Stimulated activated memory B cell treated with anti-CD40 and anti-IgM and Interleukin-4, amounts not matched to agents 10 μg/mL and 1 μg/mL and 100 μg/mL, for 72 hours (primary cell): ENCODE measurements at places on chromosomes 12 and 14.
A peak's percentile ranks its signal among the peaks of the same experiment; 100 is the strongest.

DNA sequence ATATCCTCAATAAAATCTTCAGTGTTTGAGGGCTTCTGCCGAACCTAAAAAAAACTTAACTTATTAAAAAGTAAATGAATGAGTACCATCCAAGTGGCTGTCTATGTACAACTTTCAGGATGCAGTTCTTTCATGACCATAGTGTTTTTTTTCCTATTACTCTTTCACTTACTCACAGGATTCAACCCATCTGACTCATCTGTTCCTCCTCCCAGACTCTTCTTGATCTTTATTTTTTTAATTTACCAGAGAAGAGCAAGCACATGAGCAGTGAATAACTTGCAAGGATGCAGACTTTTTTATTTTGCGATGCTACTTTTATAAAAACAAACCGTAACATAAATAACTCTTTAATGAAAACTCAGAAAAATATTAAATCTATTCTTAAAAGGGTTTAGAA lies 24.5 kb downstream of the RECQL start:
- no peak for ATAC-seq

DNA sequence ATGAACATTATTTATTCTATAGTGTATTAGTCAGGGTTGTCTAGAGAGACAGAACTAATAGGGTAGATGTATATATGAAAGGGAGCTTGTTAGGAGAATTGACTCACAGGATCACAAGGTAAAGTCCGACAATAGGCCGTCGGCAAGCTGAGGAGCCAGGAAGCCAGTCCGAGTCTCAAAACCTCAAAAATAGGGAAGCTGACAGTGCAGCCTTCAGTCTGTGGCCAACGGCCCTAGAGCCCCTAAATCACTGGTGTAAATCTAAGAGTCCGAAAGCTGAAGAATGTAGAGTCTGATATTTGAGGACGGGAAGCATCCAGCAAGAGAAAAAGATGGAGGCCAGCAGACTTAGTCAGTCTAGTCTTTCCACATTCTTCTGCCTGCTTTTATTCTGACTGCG lies 912.2 kb downstream of the FLRT2 start:
- ATAC-seq, result no peak

GRCh38 chr12:29578070-29578469 lies 80.6 kb upstream of the OVCH1 start:
- ATAC-seq, result no peak

DNA sequence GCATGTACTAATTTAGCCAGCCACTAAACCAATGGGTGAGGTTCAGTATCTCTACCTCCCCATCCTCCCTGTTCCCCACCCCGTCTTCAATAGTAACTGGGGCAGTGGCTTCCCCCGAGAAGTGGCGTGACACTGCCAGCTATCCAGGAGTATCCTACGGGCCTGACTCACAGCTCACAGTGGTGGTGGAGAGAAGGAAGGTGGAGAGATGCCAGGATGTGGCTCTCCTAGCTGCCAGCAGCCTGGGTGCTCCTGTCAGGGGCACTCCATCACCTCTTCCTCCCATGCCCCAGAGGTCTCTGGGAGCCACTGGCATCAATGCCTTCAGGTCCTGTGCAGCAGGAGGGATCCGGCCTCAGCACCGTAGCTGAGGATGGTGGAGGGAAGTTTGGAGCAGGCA lies 49.0 kb downstream of the TSPAN11 start:
- no peak for ATAC-seq

DNA sequence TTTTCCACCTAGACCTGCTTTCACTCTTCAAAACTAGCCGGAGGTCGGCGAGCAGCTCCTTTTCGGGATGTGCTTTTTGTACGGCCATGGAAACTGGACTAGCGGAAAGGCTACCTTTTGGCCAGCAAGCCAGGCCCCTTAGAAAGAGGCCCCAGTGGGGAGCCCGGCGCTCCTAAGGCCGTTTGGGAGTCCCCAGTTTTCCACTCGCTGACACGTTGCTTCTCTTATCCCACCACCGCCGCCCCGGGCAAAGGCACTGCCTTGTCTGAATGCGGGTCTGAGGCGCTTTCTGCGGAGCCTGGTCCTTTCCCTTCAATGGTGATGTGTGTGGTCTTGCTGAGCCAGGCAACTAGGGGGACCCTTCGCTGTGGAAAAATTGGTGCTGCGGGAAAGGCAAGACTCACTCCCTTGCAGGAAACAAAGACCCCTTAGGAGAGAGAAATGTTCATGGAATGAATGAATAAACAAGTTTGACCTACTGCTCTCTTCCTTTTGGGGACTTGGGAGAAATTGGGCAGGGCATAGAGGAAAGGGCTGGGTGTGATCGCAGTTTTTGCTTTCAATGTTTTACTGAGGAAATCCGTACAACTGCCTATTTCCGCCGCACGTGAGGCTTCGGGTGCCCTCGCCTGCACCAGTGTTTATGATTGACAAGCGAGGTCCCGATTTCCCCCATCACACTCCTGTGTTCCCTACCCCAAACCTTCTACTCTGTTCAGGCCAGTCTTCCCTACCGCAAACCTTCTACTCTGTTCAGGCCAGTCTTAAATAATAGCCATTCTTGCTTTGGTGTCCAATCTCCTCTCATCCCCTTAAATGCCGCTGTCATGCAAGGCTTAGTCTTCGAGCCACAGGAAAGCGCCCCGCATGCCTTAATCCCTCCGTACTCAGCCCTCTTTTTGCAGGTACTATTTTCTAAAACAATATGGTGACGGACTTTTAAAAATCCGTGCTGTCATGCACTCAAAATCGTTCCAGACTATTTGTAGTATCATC lies 1.0 kb upstream of the SLC38A2 start:
- ATAC-seq, result no peak

DNA sequence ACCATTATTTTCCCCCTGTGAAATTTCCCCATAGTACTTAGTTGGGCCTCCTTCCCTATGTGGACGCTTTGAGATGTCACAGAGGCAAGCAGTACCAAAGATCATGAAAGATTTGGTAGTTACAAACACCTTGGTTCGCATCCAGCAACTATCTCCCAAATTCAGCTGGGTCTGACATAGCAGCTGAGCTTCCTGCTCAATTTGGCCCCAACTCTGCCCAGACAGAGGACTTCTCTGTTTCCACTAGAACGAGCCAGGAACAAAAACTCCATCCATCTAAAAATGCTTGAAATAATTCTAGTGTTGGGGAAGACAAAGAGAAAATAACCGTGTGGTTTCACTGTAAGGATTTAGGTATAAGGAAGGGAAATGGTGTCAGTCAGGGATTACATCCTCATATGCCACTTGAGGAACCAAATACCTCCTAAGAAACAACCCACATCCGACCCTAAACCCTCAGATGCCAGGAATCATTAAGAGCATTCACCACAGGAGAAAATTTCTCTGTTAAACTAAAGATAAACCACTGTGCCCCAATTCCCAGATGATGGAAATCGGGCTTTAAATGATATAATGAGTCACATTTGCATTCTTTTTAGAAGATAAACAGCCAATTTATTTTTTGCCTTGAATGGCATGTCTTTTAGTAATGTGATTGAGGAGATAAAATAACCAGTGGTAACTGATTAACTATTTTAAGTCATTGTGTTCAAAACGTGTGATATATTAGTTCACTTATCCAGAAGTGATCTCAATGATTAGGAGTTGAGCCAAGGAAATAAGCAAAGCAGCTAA lies 103.7 kb upstream of the IFNG-AS1 start:
- ATAC-seq, result no peak

DNA sequence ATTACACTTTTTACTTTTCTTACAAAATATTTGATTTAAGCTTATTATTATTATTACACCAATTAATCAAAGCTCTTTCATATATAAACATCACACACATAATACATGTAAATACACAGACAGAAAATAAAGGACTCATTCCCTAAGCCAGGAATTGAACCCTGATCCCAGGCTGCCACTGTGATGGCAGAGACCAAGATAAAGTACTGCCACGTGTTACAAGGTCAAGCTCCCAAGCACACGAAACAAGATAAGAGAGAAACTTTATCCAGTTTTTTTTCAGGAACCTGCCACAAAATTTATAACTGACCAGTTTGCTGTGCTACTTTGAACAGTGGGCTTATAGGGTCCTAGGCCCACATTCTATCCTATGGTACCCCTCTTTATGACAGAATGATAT lies 111.3 kb downstream of the EML1 start:
- ATAC-seq, result no peak

- ATAC-seq, result no peak
Observed at GRCh38 chr12:63918800-63919300, 74.3 kb downstream of the SRGAP1 start.

- ATAC-seq, result no peak
Observed at GRCh38 chr14:38205949-38206665, 1.6 kb upstream of the SSTR1 start.

DNA sequence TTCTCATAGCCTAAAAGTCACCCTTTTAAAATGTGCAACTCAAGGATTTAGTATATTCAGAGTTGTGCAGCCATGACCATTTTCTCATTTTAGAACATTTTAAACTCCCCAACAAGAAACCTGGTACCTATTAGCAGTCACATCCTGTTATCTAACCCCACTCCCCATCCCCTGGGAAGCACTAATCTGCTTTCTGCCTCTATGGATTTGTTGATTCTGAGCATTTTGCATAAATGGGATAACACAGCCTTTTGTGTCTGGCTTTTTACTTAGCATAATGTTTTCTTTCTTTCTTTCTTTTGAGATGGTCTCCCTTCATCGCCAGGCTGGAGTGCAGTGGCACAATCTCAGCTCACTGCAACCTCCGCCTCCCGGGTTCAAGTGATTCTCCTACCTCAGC lies 38.6 kb upstream of the YY1 start:
- ATAC-seq, result no peak

- no peak for ATAC-seq
Observed at GRCh38 chr12:27549801-27550652, 26.0 kb downstream of the PPFIBP1 start.

DNA sequence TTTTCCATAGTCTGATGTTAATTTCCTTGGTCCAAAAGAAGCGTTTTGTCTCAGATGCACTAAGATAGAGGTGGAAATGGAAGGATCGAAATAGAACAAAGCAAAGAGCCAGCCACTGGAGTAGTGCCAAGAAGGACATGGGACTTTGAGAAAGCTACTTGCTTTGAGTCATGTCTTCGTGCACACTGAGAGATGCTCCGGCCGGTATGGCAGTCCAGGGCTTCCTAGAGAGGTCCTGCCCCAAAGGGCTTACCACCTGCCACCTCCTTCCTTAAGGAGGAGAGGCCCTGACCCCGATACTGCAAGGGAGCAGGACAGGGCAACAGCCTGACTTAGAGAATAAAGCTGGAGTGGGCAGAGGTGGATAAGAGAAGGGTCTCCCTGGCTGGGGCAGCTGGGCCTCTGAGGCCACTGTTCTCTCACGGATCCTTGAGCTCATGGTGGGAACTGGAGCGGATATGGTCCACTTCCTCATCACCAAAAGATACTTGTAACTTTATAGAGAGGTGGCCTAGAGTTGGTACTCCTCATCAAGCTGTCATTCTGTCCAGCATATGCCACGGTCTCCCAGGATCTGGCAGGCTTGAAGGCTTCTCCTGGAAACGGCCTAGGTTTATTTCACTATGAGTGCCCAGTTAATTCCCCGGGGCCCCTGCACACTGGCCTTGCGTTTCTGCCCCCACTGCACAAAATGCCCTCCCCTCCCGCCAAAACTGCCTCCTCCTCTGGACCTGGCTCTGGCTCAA lies 57.4 kb downstream of the FOXN3 start:
- peak; percentile 45 for ATAC-seq

- peak; percentile 74 for ATAC-seq
Observed at GRCh38 chr12:12072064-12072760, 1.5 kb downstream of the BCL2L14 start.

GRCh38 chr12:18907728-18908127 lies 169.8 kb downstream of the CAPZA3 start:
- ATAC-seq, result no peak

DNA sequence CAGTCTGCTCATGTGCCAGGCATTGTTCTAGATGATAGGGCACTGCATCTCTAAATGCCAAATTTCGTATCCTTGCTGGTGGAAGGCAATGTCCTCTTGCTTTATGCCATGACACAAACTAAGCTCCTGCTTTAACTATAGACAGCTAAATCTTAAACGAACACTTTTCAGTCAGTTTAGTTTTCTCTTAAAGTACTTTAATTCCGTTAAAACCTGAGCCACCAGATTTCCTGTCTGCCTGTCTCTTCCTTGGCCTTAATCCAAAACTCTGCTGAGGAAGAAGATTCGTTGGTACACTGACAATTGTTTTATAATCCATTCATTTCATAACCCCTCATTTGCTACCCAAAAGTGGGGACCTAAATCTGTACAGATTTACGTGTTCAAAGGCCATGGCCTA lies 194.4 kb upstream of the BCL2L14 start:
- ATAC-seq, result no peak

DNA sequence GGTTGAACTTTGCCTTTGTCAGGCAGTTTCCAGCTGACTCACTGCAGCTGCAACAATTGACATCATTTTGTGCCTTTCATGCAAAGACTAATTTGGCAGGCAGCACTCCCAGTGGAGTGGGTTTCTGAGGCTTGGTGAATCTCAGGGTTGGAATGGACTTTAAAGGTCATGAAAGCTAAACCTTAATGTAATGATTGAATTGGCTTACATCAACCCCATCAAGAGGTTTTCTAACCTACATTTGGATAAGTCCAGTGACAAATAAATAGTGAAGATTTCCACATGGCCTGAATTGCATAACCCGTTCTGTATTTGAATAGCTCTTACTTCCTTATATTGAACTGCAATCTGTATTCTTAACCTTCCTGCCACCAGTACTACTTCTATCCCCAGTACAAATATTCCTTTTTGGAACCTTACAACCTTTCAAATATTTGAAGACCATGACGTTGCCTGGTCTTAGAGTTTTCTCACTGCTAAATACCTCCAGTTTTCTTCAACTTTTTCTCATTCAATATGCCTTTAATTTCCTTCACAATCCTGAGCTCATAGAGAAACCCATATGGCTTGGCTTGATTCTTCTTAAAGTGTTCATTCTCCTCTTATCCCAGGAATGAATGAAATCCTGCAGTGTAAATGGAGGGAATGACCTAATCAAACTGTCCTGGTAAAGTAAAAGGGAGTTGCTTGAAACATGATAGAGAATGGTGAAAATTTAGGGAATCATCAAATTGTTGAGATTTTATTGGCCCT lies 168.1 kb upstream of the NOVA1 start:
- ATAC-seq, result no peak

DNA sequence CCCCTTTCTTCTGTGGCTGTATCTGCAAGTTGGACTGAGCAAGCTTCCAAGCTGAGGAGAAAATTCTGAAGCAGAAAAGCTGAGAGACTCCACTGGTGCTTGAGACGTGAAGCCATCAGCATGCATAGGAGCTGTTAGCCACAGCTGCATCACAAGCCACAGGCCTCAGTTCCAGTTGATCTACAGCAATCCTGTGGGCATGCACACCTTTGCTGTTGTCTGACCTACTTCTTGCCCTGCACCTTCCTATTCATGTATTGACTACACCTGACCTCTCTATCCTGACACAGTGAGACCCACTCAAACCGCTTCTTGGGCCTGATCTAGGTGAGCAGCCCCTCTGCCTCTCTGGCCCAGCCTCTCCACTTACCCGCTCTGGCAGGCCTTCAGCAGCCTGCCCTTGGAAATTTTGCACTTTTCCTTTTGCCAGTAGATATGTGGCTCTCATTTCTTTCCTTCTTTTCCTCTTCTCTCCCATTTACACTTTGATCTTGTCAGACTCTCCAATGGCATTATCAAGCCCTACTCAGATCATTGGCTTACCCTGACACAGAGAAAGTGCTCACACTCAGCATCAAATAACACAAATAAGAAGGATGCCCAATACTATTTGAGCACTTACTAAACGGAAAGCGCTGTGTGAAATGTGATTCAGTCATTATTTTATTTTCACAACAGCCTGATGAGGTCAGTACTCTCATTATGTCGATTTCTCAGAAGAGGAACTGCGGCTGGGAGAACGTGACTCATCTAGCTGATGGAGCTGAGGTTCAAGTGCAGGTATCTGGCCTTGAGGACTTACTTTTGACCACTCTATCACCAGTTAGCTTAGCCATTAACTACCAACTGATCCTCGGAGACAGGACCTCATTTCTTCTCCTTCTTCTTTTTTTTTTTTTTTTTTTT lies 21.9 kb upstream of the PTGR2 start:
- peak; percentile 86 for ATAC-seq
